Activated naive CD8-positive, alpha-beta T cell treated with anti-CD3 and anti-CD28 coated beads, Interleukin-2, amount 50 U/mL, for 24 hours (primary cell): ENCODE measurements at places on chromosomes 12 and 14.

- DNase-seq, result peak; percentile 29
These were observed 777 bp downstream of the ASCL1 start for GRCh38 chr12:102958073-102958829.

GRCh38 chr12:106980944-106981343, 6.0 kb downstream of the MTERF2 start:
- DNase-seq, result no peak

- no peak for DNase-seq
These were observed 36.6 kb downstream of the LRP6 start for GRCh38 chr12:12230275-12230674.

DNA sequence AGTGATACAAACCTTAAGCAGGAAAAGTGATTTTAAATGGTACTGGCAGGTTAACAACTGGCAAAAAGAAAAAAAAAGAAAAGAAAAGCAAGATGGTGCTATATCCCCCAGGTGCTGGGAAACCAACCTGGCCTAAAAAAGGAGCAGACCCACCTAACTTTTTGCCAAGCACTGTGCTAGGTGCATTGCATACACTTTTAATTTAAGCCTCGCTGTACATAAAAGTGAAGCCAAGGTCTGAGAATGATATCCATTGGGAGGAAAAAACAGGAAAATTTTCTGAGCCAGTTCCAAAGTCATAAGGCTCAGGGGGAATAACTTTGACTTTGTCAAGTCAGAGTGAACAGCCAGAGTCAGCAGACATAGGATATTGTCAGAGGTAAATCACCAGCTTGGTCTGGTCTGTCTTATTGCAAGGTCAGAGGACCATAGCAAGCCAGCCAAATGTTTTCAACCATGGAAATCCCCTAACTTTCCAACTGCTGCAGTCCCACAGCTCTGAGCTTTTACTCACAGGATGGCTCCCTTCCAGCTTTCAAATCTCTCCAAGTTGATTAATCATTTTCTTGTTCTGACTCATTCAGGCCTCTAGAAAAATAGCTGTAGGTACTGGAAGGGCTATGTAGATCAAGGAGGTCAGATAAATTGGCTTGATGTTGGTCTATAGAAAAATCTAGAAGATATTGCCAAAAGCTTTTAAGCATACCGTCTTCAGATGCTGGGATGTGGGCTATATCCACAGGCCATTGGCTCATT, 412.9 kb downstream of the RAD51B start:
- peak; percentile 29 for DNase-seq

GRCh38 chr12:67522222-67522621, 126.3 kb upstream of the DYRK2 start:
- DNase-seq, result no peak

DNA sequence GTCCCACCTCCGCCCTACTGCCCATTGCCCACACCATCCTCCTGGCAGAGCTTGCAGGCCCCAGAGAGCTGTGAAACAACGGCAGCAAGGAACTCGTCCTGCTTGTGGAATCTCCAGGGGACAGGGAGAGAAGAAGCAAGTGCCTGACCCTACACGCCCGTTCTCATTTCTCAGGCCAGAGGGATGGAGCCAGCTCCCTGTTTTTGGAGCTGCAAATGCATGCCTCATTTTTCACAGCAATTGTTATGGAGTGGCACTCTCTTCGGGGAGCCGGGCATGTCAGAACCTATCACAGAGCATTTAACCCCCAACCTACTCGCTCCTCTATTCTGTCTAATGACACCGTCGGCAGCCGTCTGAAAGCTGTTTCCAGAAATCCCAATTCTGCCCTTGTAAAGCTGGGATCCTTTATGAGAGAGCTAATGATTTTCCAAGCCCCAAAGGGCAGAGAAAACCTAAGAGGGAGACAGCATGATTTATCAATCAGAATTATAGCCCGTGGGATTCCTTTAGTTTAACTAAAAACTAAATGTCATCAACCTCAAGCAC, 222.3 kb upstream of the NOS1 start:
- DNase-seq, result no peak

GRCh38 chr12:76925135-76925534, 46.3 kb upstream of the CSRP2 start:
- DNase-seq, result no peak
